ENCODE measurements at places on chromosomes 16 and 17. TPM values are rescaled to one million over a fixed set of nuclear protein-coding genes. Genes with fewer than 3 reads are reported as not detected.

DNA sequence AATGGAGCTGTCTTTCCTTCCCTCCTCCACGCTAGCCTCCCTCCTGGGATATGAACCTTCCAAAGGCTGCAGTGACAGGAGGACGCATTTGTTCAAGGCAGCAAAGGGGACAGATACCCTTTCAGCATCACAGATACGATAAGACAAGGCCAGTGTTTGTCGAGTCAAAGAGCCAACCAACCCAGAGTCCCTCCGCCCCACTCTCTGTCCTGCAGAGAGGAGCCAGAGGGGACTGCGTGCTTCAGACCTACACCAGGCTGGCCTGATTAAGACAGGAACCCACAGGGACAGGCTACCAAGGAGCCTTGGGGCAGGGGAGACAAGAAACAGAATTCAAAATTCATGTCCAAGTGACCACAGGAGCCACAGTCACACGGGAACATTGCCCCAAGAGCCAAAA lies 72.6 kb upstream of the CDH5 start:
- H3K4me3 ChIP-seq, result no peak overlapping the region
- no peak overlapping the region for H3K27ac ChIP-seq
- H3K4me1 ChIP-seq, result no peaks in the 10 kb centered on the region
- peak; percentile 9 for DNase-seq

- H3K27ac ChIP-seq, result no peak overlapping the region
- no peak overlapping the region for H3K4me3 ChIP-seq
- no peak for DNase-seq
- H3K4me1 ChIP-seq, result no peaks in the 10 kb centered on the region
- no peaks in the 10 kb centered on the region for H3K36me3 ChIP-seq
Observed at GRCh38 chr17:9309216-9309615, 266.4 kb downstream of the STX8 start.

DNA sequence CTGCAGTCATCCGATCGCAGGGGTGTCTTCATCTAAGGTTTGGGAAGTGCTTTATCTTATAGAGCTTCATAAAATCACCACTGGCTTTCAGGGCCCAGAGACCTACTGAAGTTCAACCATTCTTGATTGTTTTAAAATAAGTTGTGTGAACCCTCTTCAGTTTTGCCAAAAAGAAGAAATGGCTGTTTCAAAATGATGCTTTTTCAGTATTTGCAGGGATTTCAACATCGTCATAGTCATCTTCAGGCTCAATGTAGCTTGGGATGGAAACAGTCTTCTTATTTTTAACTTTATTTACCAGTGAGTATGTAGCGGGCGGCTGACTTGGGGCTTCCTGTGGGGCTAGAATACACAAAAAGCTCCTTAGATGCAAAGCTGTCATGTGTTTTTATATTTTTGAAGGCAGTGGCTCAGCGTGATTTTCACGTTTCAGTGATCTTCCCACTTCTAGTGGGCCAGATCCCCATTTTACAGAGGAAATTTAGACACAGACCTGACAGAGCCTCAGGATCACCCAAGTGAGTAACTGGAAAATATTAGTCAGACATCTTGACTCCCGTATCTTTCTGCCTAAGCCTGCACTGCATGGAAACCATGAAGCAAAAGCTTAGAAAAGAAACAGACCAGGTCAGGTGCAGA lies 19.1 kb upstream of the ZNF594 start:
- H3K27me3 ChIP-seq, result no peaks in the 10 kb centered on the region
- H3K36me3 ChIP-seq, result no peaks in the 10 kb centered on the region
- no peaks in the 10 kb centered on the region for H3K4me1 ChIP-seq
- no peak overlapping the region for H3K27ac ChIP-seq
- no peak overlapping the region for H3K4me3 ChIP-seq

DNA sequence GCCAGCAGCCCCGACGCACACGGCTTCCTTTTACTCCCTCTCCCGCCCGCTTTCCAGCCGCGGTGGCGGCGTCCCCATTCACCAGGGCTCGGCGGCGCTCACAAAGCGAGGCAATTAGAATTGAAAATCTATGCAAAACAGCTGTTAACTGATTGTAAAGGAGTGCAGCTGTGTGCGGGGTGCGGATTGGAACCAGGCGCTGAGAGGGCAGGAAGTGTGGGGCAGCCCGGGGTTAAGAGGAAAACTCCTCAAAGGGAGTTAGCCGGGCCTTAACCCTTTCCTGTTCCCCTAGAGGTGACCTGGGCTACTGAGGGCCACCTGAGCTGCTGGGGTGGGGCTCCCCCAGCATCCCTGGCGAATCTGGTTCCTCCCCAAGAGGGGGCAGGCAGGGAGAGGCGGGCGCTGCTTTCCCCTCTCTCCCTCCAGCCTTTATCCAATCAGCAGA lies 5.8 kb upstream of the GSE1 start:
- no peak overlapping the region for H3K4me3 ChIP-seq
- no peaks in the 10 kb centered on the region for H3K36me3 ChIP-seq
- H3K4me1 ChIP-seq, result peaks cover 17% of the 10 kb centered on the region
- peaks cover 4% of the 10 kb centered on the region for H3K27me3 ChIP-seq
- H3K27ac ChIP-seq, result no peak overlapping the region
- no peak for DNase-seq

DNA sequence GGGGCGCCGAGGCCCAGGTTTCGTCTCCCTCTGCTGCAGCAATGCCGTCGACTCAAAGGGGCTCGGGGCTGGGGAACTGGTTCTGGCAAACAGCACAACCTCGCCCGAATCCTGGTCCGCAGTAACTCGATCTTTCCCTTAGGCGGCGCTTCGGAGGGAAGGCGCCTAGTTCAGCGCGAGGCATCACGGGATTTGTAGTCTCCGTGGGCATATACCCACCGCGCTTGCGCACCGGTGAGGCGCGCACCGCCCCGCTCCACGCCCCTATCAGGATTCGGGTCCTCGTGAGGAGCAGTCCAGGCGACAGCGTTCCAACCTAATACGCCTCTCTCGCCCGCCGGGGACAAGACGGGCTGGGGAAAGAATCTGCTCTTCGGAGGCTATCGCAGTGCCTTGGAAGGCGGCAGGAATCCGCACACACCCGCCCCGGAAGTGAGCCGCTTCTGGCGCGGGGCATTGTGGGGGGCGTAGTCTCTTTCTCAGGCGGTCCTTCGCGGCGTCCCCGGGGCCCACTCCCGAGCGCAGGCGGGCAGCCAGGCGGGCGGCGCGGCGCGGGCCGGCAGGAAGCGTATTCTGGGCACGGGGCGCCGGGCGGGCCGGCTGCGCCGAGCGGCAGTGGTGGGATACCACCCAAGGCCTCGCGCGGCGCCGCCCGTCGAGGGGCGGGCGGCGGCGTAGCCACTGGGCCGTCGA lies at the start of gene THAP11:
TSS of gene THAP11 (plus strand) at position 505 of the 693 bp plus-strand sequence. CDS start 235 bp downstream, outside the sequence.
- peak; percentile 95 for DNase-seq
- peak within 1 kb of the TSS; percentile 94 for H3K4me3 ChIP-seq
- peak within 1 kb of the TSS; percentile 98 for H3K27ac ChIP-seq

- H3K4me3 ChIP-seq, result no peak overlapping the region
- H3K4me1 ChIP-seq, result no peaks in the 10 kb centered on the region
- no peak overlapping the region for H3K27ac ChIP-seq
- H3K27me3 ChIP-seq, result no peaks in the 10 kb centered on the region
- DNase-seq, result no peak
- no peaks in the 10 kb centered on the region for H3K36me3 ChIP-seq
Observed at GRCh38 chr16:88526008-88526905, 43.9 kb upstream of the ZC3H18 start.

GRCh38 chr16:61149709-61150108 lies 886.5 kb downstream of the CDH8 start:
- no peaks in the 10 kb centered on the region for H3K27me3 ChIP-seq
- no peak overlapping the region for H3K27ac ChIP-seq
- DNase-seq, result no peak
- H3K4me1 ChIP-seq, result no peaks in the 10 kb centered on the region

Gene SEZ6L2
- 0.08 TPM for total RNA-seq

Gene PLCD3
- total RNA-seq, result 3.1 TPM

Gene SLC35G6
- total RNA-seq, result not detected
